ENCODE measurements at places on chromosomes 4 and X.
A peak's percentile ranks its signal among the peaks of the same experiment; 100 is the strongest.

DNA sequence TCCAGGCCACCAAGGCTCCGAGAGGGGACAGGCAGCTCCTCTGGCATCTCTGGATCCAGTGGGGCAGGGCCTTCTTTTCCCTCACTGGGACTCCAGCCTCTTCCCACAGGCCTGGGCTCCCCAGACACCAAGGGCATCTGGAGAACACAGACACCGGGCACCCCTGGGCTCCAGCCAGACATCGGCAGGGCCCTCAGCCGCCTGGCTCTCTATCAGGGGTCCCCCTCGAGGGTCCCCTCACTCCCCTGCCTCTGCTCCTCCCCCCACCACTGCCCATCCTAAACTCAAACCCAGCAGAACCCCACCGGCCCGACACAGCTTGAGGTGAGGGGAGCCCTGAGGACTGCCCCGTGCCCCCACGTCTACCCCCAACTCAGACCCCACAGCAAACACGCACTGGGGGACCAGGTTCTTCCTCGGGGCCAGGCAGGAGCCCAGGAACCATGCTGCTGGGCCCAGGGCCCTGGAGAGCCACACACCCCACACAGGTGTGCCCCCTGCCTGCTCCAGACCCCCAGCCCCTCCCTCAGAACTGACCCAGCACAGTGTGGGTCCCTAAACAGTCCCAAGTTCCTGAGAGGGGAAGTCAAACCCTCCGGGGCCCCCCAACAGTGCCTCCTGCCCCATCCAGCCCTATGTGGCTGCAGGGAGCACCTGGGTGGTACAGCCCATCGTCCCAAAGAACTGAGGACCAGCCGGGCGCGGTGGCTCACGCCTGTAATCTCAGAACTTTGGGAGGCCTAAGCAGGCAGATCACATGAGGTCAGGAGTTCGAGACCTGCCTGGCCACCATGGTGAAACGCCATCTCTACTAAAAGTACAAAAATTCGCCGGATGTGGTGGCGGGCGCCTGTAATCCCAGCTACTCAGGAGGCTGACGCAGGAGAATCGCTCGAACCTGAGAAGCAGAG is 86.8 kb downstream of the FAM53A start:
- DNase-seq: no peak

GRCh38 chr4:1012034-1012739 is 761 bp downstream of the FGFRL1 start:
- DNase-seq: peak; percentile 57

GRCh38 chrX:153723351-153724251 is 586 bp downstream of the BCAP31 start:
- no peak for DNase-seq

- no peak for DNase-seq
Measured at GRCh38 chrX:121581885-121582284, 534.5 kb downstream of the GLUD2 start.

GRCh38 chr4:161148051-161148450 is 1015.7 kb downstream of the FSTL5 start:
- DNase-seq: no peak

DNA sequence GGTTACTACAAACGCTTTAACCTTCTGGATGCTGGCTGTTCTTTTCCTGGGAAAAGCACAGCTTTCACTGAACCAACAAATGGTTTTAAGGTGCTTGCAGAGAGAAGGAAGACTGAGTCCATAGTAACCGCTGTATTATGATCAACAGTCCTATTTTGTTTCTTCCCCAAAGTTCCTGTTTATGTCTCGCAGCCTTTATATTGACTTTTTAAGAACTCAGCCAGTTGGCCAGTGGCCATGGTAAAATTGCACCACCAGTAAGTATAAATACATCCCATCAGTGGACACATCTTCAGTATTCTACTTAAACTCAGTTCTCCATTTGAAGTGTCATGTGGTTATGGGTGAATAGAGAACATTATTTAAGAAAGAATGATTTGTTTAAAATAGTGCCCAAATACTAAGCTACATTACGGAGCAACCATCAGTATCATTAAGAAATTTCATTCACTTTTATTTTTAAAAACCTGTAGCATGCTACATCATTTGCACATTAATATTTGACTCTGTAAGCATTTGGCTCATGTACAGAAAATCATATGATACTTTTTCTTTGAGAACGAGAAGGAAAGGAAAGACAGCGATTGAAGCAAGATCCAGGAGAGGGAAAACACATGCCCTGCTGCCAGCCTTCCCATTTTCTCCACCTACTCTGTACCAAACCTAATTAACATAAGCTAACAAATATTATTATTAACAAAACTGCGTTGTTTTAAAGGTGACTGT is 287.0 kb downstream of the ARHGAP24 start:
- no peak for DNase-seq

- no peak for DNase-seq
Measured at GRCh38 chrX:71366674-71367256, 608 bp downstream of the TAF1 start.

DNA sequence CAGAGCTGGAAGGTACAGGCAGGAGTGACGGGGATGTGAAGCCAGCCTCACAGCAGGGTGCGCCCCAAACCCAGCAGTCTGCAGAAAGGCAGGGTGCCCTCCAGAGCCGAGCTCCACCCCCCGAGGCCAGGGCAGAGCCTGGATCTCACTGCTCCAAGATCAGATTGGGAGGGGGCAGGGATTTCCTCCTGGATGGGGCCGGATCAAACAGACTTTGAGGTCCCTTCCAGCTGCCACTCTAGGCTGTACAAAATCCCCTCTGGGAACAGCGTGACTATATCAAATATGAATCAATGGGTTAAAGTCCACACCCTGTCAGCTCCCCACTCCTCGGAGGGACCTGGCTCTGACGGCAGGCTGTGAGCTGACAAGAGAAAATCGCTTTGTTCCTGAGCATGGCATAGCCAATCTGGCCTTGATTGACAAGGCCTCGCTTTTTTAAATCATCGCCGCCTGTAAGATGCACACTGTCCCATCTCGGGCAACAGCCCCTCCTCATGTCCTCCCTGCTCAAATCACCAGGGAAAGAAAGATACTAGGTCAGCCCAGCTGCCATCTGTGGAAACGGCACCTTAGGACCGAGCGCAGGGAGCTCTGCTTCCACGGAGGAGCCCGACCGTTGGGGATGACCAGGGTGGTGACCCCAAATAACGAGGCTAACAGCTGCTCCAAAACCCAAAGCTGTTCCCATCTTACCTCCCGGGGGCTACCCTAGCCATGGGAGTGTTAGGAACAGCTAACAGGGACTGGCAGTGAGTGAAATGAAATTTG is 39.9 kb downstream of the PSAPL1 start:
- DNase-seq: no peak

DNA sequence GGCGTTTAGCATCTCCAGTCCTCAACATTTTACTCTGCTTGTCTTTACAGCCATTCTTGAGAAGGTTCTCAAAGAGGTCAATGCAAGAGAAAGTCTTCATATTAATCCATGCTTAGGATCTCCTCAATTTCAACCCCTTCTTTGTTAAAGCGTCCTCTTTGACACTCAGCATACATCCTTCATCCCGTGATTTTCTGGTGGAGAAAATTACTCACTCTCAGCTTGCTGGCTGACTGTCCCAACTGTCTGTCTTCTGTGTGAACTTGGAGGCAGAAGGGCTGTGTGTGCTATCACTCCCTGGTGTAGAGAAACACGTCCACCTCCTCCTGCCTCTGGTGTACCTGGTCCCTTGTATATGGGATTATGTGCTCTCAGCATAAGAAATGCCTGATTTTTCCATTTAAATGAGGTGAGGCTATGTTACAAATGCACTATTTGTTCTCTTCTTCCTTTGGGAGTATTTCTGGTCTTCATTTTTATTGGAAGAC is 57.8 kb downstream of the GALNT7 start:
- no peak for DNase-seq

GRCh38 chrX:10230222-10230621 is 73.4 kb downstream of the CLCN4 start:
- DNase-seq: no peak

DNA sequence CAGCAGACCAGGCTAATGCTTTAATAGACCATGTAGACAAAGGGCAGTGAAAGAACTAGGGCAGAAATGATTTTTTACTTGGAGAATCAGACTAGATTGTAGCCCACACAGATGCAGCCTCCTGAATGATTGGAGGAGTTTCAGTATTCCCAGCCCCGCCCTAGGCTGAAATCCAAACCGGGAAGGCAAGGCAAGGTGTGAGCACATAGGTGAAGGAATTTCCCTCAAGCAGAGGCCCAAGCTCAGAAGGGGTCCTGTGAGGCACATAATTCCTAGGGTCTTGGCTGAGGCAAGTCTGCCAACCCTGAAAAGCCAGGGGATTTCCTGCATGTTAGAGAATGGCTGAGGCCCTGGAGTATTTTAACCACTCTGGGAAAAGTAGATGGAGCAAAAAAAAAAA is 56.4 kb upstream of the PAK3 start:
- DNase-seq: no peak

- DNase-seq: no peak
Measured at GRCh38 chr4:184653650-184654049, 4.1 kb downstream of the PRIMPOL start.

DNA sequence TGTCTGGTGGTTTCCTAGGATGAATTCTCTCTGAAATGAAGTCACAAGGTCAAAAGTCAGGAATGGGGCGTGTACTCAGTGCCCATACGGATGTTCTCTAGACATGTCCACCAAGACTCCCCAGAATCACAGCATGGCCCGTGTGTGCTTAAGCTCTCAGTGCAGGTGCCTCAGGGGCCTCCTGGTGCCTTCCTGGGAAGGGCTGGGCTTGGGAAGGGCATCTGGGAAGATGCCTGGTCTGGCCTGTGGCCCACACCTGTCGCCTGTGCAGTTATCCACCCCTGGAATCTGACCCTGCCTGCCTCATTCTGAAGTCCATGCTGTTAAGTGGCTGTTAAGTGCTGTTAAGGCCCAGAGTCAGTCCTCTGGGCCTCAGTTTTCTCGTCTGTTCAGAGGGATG is 31.2 kb downstream of the SORCS2 start:
- DNase-seq: no peak

- no peak for DNase-seq
Measured at GRCh38 chr4:16016536-16016935, 53.6 kb upstream of the FGFBP2 start.

DNA sequence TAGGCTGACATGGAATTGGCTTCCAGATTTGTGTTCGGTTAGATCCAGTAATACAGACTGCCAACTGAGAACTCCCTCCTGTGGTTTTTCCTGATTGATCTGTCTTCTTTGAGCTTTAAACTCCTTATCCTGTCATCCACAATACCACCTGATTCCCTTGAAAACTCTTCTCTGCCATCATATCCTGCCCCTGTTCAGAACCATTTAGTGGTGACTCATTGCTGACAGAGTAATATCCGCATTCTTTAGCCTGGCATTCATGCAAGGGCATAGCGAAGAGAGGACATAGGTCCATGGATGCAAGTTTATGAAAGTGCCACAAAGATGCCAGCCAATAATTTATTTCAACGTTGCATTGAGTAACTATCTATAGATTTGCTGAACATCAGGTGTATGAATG is 76.6 kb downstream of the ITIH6 start:
- DNase-seq: no peak

- DNase-seq: peak; percentile 24
Measured at GRCh38 chr4:56129431-56129861, 180.7 kb downstream of the CEP135 start.

GRCh38 chrX:145292218-145292617 is 44.9 kb downstream of the SPANXN1 start:
- no peak for DNase-seq

DNA sequence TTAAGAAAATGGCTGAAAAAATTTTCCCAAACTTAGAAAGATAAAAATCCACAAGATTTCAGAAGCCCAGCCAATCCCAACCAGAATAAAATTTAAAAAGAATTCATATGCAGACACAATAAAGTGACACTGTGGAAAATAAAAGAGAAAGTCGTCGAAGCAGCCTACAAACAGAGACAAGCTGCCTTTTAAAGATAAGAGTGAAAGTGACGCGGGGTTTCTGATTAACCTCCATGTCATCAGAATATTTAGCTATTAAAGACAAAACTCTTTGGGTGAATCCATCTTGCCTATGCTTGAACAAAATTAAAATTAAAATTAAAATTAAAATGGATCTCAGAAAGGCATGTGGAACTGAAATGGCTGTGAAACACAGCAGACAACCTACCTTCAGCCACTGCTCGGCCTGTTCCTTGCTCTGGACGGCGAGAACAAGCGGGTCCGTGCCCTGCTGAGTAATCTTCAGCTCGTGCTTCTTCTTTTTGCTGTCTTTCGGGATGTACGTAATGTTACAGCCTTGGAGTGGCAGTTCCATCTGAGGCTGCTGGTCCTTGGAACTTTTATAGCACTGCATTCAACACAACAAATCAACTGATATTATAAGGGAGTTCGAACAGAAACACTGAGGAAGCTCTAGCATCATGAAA is 101.4 kb downstream of the AFAP1 start:
- DNase-seq: no peak

DNA sequence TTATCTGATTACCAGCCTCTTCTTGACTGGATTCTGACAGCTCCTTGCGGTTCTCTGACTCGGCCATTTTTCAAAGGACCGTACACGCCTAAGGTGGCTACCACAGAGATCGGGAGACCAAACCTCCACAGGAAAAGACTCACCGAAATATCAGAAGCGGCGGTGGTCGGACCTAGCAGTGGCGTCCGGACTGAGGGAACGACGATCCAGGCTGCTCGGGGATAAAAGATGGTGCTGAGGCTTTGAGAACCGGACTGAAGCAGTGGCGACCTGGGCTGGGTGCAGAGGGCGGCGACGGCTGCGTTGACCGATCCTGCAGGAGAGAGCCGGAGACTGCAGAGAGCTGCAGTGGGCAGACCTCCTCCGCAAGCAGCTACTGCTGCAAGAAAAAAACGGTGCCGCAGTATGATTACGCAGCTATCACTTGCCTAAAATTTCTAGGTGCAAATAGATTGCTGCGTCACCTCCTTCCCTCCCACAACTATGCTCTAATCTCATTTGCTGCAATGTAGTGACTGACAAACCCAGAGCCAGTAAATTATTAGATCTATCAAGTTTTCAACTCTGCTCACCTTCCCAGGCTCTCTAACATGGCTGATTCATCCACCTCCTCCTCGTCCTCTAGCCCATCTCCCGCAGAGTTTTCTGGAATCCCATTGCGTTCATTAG is at the start of gene NAP1L2:
NAP1L2 (minus strand) TSS at position 426 of the 669 bp plus-strand sequence; CDS start at position 67, 359 bp downstream.
- DNase-seq: no peak

DNA sequence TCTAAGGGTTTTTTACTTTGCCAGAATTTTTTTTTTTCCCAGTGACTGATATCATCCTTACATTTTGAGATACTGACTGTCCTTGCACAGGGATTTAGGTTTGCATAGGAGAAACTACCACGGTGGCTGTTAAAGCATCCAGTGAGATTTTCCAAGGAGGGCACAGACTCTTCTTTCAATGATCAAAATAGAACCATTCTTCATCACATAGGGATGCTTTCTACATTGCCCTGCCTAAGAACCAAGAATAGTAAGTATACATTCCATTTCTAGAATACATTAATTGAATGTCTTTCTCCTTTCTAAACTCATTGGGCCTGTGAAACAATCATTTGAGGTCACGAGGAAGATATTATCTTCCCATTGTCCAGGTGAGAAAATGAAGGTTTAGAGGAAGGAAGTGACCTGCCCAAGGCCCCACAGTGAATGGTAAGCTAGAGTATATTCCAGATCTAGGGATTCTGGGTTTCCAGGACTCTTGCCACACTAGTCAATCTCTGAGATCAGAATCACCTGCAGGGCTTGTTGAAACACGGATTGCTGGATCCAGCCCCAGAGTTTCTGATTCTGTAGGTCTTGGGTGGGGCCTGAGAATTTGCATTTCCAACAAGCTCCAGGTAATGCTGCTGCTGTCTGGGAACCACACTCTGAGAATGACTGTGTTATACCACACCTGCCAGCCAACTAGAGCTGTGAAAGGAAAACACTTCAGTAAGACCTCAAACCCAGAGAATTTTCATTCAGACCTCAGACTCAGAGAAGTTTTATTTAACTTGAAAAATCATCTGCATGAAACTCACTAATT is 17.7 kb upstream of the TMEM154 start:
- DNase-seq: no peak

All from NCI-H2081 (cell line).